ENCODE measurements at places on chromosomes 4 and X.

GRCh38 chr4:73194064-73194463 is 64.5 kb downstream of the ANKRD17 start:
- DNase-seq = no peak

GRCh38 chrX:26915064-26915463 is 548.1 kb downstream of the PPP4R3C start:
- DNase-seq = no peak

GRCh38 chrX:147498796-147499195 is 412.9 kb upstream of the FMR1 start:
- no peak for DNase-seq

GRCh38 chr4:118774321-118774720 is 61.6 kb downstream of the SEC24D start:
- DNase-seq = no peak

DNA sequence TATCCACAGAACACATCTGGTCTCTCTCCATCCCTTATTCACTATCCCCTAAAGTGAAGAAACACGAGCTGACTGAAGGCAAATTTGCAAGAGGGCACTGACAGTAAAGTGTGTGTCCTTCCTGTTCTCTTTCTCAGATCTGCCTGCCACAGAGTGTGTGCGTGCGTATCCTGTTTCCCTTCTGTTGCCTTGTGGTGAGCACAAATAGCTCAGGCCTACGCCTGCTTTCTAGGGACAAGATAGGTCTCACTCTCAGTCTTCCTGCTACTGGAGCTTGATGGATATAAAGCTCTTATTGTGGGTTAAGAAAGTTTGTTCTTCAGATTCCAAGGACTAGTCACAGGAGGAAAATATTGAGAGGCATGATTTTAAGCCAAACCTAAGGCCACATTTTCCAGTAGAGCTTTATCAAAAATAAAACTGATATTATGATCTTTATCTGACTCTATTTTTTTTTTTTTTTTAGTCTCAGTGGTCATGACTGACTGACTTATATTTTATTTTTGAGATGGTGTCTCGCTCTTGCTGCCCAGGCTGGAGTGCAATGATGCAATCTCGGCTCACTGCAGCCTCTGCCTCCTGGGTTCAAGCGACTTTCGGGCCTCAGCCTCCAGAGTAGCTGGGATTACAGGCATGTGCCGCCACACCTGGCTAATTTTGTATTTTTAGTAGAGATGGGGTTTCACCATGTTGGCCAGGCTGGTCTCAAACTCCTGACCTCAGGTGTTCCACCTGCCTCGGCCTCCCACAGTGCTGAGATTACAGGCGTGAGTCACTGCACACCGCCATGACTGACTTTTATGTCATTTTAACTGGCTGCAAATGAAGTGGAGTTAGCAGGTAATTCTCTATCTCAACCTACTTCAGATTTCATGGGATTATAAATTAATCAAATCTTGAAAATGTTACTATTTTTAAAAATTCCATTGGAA is 140.3 kb upstream of the SH3RF1 start:
- no peak for DNase-seq

GRCh38 chr4:8607603-8608481 is 15.3 kb downstream of the CPZ start:
- peak; percentile 24 for DNase-seq
